ENCODE measurements at places on chromosomes 7 and 10.

DNA sequence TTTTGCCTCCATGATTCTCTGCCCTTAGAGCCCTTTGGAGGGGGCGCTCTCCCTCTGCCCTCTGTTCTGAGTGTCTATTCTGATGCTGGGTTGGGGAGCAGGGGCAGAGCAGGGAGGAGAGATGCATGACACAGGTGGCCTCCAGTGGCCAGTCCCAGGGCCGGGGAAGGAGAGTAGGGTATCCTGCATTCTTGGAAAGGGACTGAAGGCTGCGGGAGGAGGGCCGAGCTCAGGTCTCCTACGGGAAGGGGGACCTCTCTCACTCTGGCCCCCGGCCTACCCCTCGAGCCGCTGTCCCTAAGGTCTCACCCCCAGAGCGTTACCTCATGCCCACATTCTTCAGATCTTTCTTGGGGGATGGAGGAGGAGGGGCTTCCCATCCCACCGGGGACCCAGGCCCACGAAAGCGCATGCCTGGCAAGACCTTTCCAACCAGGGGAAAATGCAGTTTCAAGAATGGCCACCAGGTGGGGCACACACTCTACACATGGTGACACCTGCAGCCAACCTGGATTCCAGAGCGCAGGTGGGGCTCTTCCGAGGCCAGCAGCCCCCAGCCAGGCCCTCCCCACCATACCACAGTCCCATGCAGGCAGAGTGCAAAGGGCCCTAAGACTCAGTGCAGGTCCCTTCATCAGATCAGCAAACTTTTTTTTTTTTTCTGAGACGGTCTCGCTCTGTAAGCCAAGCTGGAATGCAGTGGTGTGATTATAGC lies 86.4 kb downstream of the MYL10 start:
- peak; percentile 91 for DNase-seq

- no peak for DNase-seq
Observed at GRCh38 chr10:31721096-31721495, 207.5 kb downstream of the ARHGAP12 start.

DNA sequence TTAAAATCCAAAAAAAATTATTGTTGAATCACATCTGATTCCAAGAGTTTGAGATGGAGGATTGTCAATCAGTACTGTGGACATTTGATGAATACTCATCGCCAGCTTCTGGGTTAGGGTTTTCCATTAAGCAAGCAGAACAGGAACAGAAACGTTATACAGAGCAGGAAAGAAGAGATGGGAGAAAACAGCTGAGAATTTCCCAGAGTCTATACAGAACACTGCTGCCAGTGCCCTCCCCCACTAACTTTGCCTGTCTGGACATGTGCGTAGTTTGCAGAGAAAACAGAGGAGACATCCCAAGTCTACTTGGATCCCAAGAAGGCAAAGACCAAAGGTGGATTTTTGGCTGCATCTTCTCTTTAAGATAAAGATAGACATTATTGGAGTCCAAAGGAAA lies 19.0 kb downstream of the C10orf90 start:
- DNase-seq: no peak

DNA sequence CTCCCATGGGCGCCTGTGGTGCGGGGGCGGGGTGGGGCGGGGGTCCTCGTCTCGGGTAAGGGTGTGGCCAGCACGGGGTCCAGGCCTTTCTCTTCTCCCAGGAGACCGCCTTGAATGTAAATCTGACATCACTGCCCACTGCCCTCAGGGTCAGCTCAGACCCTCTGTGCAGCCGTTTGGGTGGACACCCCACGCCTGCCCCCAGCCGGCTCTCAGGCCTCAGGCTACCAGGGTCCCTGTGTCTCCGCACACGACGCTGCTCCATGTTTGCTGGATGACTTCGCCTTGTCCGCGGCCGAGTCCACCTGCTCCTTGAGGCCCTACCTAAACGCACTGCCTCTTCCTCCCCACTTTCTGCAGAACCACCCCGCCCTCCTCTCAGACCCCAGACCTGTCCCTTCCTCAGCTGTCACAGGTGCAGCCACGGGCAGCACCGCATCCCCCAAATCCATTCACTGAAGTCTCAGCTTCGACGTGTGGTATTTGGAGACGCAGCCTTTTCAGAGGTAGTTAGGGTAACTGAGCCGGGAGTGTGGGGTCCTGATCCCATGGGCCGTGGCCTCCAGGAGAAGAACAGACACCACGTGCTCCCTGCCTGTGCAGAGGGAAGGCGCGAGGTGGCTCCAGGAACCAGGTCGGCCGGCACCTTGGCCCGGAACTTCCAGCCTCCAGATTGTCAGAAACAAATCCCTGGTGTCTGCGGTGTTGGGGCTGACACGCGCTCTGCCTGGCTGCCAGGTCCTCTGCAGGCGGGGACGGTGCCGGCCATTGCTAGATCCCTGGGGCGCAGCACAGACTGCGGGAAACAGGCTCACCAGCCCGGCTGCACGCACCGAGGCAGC lies 97.4 kb upstream of the DIP2C start:
- no peak for DNase-seq

DNA sequence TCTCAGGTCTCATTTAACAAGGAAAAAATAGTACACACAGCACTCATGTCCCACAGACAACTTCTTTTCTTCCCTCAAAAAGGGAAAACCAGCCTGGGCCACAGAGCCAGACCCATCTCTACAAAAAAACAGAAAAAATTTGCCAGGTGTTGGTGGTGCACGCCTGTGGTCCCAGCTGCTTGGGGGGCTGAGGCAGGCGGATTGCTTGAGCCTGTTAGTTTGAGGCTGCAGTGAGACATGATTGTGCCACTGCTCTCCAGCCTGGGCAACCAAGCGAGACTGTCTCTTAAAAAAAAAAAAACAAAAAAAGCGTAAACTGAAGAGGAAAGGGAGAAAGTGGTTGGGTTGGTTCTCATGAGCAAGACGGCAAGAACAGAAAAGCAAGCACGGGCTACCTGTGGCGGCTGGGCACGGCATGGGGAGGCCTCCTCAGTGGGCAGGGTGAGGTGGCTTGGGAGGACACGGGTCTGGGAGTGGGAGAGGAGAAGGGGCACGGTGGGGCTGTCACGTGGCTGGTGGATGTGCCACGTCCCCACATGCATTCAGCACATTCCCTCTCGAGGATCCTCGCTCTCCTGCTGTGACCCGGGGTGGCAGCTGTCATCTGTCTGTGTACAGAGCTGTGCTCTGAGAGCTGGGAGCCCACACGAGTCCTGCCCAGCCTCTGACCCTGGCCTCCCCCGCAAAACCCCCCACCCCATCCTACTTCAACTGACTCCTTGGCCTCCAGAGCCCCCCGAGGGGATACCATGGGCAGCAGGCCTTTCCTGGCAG lies 219.7 kb downstream of the MLLT10 start:
- no peak for DNase-seq

DNA sequence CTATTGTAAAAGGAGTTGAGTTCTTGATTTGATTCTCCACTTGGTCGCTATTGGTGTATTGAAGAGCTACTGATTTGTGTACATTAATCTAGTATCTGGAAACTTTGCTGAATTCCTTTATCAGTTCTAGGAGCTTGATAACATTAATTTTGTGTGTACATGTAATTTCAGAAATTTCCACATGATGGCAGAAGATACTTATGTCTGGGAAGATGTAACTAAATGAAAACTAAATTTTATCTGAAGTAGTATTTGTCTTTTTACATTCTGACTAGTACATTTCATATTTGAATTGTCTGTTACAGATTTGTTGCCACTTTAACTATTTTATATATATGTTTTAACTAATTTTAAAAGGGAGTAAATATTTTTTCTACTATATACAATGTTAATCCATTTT lies 27.6 kb downstream of the SDHAF3 start:
- DNase-seq: no peak

DNA sequence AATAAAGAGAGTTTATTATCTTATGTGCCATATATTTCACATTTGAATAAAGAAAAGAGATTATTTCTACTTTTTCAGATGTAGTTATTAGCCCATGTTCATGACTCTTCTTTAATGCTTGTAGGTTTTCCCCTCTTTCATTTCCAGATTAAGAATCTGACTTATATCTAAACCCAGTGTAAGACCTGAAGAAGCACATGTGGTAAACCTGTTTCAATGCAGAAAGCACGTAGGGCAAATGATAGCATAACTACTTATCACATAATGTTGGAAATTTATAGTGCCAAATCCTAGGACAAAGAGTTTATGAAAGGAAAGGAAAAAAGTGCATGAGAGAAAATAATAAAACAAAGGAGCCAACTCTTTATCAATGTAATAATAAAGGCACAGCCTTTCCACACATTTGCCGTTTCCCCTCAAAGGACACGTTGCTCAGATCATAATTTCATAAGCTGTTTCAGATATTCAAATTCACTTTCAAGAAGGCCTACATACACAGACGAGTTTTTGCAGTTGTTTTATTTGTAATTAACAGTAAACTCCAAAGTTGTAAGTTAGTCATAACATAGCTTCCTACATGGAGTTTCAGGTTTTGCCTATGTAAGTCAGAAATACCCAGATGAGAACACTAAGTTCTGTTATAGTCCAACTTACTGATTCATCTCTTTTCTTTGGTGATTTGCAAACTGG lies 88.8 kb upstream of the MDFIC start:
- DNase-seq: no peak

DNA sequence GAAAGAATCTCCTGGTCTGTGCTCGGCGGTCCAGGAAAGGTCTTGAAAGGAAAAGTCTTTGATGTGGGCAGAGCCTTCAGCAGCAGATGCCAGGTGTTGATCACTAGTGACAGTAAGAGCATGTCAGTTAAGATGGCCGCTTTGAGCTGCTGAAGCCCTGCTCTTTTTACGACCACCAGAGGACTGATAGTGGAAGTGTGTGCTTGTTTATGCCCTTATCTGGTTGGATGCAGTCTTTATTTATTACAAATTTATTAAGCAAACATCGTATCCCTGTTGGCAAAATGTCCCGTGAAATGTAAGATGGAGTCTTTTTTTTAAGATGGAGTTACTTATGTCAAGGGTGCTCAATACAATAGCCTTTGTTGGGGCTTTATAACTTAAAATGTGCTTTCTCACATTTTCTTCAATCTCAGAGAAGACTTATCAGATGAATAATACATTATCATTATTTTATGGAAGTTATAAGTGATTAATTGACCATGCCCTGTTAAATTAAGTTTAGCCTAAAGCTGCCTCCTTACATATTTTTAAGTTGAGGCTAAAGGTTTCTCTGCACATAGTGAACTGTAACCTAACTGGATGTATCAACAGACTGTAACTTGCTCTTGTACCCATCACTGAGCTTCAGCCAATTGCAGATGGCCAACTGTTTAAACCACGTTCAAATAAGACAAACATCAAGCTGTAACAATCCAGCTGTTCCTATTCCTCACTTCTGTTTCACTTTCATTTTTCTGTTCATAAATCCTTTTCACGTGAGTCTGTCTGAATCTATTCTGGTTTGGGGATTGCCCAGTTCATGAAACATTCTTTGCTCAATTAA lies 97.4 kb upstream of the PIK3CG start:
- no peak for DNase-seq

GRCh38 chr7:30920584-30921539 lies 9.2 kb downstream of the AQP1 start:
- DNase-seq: no peak

DNA sequence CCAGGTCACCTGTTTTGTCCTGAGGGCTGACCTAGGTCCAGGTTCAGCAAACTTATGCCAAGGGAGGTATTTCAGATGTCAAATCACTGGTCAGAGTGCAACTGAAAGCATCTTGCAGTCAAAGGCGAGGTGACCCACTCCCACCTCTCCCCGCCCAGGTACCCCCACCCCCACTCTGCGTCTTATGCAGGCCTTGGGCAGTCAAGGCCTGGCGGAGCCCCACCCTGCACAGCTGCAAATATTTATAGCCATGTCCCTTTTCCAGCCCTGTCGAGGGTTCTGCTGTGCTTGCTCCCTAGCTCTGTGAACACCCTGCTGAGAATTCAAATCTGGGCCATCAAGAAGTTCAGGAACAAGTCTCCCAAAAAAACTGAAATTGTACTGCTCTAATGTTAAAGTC lies 40.6 kb upstream of the BMPR1A start:
- no peak for DNase-seq

DNA sequence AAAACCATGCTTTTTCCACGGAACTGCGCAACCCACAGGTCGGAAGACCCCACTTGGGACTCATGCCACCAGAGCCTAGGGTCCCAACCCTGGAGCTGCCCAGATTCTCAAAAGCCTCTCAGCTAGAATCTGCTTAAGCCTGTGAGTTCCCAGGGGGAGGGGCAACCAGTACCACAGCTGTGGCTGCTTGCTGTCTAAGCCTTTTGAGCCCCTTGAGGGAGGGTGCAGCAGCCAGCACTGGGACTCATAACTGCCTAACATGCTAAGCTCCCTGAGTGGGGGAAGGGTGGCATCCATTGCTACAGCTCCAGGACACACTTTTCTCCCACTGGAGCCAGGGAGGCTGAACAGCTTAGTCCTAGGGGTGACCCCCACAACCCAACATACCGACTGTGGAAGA lies 485.6 kb upstream of the GRM3 start:
- DNase-seq: no peak

DNA sequence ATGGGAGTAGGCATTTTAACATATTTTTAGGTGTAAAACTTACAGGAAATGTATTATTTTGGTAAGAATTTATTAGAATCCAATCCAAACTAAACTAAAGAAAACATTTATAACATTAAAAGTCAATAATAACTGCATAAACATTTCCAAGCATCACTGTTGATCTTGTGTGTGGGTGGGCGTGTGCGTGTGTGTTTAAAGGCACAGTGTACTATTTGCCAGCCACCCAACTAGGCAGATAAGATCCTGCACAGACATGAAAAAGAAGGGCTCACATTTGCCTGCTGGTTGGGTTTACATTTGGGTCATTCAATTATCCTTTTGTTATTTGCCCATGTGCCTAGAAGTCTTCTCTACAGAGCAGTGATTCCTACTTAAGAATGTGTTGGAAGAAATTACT lies 31.0 kb upstream of the WNT16 start:
- no peak for DNase-seq

DNA sequence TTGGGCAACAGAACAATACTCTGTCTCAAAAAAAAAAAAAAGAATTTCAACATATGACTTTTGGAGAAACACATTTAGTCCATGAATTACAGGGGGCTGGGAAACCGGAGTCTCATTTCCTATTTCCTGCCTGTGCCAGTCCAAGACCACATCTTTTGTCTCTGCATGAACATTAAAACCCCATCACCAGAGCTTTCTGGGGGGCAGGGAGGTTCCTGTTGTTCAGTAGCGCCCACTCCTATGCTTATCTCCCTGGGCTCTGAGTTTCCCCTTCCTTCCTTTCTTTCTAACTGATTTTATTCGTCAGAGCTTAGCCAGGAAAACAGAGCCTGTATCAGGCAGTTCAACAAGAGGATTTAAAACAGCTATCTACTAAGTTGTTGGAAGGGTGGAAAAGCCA lies 119.3 kb downstream of the CALN1 start:
- no peak for DNase-seq

GRCh38 chr10:84012831-84013458 lies 126.4 kb upstream of the GHITM start:
- DNase-seq: no peak

GRCh38 chr10:91043173-91043910 lies 122.5 kb upstream of the ANKRD1 start:
- DNase-seq: no peak

DNA sequence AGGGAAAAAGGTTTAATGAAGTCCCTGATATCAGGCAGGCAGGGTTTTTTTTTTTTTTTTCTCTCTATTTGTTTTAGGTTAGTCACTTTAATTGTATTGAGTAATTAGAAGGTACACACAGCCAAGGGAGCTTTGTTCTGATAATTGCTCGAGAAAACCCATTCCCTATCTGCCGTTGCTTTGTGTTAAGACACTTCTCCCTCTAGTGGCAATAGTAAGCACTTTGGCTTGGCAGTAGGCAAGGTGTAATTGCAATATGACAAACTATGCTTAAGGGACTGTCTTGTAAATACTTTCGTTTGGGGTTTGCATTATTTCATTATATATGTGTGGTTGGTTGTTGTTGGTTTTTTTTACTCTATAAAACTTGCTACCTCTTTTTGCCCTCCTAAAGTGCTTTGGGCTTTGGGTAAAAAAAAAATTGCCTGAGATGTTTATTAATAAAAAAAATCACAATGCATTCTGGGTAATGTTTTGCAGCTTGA lies 113.4 kb downstream of the BTRC start:
- DNase-seq: no peak

Measured in stimulated activated CD8-positive, alpha-beta memory T cell treated with anti-CD3 and anti-CD28 coated beads, Interleukin-4, amount 100 ng/mL, for 48 hours (primary cell).